Myocyte (in vitro differentiated cells): ENCODE measurements at places on chromosomes 4 and X.

- no peak for DNase-seq
Measured at GRCh38 chr4:102268355-102268754, 76.9 kb downstream of the SLC39A8 start.

DNA sequence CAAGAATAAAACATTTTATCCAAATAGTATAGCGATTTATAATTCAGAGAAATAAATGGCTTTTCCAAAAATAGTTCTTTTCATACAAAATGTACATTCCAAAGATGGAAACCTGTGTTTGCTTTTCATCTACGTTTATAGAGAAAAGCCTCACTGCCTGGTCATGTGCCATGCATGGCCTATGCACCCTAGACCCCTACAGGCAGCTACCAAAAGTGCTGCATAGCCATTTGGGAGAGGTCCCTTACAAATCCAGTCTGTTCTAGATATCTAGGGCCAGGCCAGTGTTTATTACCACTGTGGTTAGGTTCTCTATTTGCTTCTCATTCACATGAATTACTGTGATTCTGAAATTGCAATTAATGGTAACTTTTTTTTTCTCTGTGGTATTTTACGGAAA is 17.2 kb downstream of the HMGB2 start:
- no peak for DNase-seq

DNA sequence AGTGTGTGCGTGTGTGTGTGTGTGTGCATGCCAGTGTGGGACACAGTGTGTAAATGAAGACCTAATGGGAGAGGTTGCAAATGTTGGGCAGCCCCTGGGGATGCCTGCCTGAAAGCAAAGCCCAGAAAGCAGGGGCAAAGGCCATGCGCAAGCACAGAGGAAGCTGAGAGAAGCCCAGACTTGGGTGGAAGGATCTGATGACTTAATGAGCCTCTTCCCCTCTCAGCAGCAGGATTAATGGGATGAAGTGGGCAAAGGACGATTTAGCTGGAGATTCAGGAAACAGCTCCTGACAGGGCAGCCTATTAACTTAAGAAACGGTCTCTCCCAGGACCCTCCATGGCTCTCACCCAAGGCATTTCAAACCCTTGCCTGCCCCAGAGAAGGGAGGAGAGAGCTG is 107.3 kb downstream of the EFNB1 start:
- DNase-seq = no peak

- no peak for DNase-seq
Measured at GRCh38 chr4:14289708-14290107, 662.2 kb upstream of the BOD1L1 start.

DNA sequence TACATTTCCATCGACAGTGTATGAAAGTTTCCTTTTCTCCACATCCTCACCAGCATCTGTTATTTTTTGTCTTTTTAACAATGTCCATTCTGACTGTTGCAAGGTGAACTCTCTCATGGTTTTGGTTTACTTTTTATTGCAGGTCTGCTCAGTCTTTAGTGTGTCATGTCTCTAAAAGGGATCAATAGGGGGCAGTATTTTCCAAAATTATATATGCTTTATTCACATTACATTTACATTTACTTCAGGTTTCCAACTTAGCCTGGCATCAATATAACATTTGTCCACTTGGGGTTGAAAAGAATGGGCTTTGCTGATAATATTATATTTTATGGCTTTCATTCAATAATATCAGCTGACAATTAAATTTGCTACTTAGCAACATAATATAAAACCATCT is 265.0 kb upstream of the SLITRK2 start:
- DNase-seq = no peak

DNA sequence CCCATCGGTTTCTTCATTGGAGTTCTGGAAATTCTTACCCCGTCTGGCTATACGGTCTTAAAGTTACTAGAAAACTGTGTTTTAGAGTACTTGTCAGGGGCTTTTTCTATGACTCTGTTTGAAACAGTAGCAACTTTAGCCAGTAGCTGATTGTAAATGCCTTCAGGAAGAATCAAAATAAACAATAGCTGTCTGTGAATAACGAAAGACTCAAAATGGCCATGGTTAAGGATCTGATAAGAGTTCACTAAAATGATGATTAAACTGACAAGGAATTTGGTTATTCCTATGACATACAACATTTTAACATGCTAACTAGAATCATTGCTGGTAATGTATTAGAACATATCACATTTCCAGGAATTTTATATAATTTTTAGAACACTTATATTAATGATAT is 191.0 kb downstream of the EVC2 start:
- no peak for DNase-seq
